ENCODE measurements at places on chromosomes 3 and 15.

DNA sequence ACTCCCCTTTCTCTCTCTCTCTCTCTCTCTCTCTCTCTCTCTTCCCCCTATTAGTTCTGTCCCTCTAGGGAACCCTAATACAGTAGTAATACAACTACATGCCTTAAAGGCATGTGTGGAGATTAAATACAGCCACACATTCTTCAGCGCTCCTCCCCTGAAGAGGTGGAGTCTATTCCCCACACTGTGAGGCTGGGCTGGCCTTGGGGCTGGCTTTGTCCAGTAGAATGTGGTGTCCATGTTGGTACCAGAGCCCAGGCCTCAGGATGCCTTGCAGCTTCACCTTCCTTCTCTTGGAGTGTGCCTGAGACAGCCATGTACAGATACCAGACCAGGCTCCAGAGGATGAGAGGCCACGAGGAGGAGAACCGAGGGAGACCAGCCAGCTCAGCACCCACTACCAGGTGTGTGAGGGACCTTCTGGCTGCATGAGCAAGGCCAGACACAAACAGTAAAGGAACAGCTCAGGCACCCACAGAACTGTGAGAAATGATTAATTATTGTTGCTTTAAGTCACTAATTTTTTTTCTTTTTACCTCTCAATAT lies 10.7 kb downstream of the SLC6A20 start:
- no peak for DNase-seq

GRCh38 chr3:176595307-176595706 lies 602.0 kb downstream of the TBL1XR1 start:
- no peak for DNase-seq

DNA sequence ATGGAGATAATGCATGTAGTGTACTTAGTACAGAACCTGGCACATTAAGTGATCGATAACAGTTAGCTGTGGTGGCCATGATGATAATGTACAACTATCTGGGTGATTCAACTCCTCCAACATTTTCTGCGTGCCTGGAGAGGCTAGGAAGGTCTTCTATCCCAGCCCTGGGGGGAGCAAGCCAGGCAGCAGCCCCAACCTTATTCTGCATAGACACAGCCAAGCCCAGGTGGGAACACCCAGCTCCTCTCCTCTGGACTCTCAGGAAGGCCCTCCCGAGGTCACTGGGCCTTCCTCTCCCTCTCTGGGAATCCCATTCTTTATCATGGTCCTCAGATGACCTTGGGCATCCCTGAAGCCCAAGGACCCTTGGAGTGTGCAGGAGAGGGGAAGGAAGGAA lies 5.1 kb upstream of the TLE3 start:
- DNase-seq, result no peak

DNA sequence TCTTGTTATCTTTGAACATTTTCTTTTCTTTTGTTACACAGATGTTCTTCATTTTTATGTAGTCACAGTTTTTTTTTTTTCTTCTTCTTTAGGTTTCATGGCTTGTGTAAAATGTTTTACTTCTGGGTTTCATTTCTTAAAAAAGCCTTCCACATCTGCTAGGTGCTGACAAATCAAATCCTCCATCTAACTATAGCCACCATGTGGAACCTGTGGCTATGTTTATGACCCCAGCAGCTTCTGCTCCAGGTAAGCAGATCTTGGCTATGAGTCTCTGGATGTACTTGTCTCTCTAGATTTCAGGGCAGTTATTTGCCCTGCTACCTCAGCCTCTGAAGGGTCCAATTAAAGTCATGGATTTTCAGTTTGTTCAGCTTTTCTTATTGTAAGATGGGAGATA lies 44.5 kb downstream of the OXSM start:
- no peak for DNase-seq

GRCh38 chr3:152738656-152739055 lies 96.3 kb upstream of the P2RY1 start:
- DNase-seq, result no peak

- DNase-seq, result no peak
Measured at GRCh38 chr3:145854499-145854898, 306.5 kb downstream of the PLOD2 start.

DNA sequence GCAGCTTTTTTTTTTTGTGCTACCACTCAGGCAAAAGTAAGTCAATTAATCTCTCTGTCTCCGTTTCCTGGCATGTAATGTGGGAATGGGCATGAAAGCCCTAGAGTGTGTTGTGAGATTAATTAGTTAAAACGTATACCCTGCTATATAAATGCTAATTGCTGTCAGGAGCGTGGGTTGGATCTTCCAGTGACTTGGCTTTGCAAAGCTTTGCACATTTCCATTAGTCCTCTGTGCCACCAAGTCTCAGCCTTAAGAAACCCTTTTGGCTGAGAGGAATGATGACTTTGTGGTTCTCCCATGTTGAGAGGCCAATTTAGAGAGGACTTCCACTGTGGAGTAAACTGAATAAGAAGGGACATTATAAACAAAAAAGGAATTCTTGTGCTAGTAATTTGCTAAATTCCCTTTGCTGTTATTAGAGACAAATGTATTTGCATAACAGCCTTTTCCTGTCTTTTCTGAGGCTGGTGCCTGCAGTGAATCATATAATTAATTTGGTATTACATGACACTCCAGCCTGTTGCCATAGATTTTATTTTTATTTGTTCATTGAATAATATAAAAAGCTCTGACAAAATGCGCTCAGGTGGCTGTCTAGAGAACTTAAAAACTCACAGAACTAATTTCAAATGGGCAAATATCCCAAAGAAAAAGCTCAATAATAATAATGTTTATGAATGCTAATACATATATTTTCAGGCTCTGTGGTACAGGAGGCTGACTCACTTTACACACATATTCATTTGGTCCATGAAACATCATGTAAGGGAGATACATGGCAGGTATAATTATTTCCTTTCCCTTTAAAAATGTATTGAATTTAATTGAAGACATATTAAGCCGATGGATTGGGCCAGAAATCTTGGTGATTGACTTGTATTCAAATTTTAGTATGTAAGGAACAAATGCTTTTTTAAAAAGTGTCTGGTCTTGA lies 82.7 kb downstream of the IL1RAP start:
- DNase-seq, result no peak

- DNase-seq, result no peak
Measured at GRCh38 chr15:36654866-36655265, 75.4 kb downstream of the CDIN1 start.
